ENCODE measurements at places on chromosomes 2 and 18. TPM values are rescaled to one million over a fixed set of nuclear protein-coding genes. Genes with fewer than 3 reads are reported as not detected.

DNA sequence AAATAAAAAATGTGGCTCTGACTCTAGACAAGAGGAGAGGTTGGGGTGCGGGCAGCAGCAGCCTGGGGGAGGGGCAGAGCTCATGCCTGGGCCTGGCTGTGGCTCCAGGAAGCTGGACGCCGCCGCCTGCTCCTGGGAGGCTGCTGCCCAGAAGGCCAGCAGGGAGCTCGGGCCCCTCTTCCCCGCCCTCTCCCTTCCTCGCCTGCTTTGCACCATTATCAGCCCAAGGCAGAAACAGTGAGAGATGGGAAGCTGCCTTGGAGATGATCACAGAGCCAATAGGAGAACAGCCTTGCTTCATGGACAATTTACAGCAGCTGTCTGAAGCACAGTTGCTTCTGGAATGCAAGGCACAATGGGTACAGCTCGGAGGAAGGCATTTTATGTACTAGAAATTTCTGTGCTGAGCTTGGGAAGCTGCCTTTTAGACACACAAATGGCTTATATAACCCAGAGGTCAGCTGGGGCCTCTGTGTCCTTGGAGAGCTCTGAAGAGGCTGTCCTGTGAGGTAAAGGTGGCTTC, 55.3 kb upstream of the AFF3 start:
- H3K4me1 ChIP-seq = peaks cover 15% of the 10 kb centered on the region
- no peak overlapping the region for H3K4me3 ChIP-seq
- H3K27ac ChIP-seq = peak overlapping the region; percentile 75
- H3K36me3 ChIP-seq = no peaks in the 10 kb centered on the region
- no peaks in the 10 kb centered on the region for H3K27me3 ChIP-seq

DNA sequence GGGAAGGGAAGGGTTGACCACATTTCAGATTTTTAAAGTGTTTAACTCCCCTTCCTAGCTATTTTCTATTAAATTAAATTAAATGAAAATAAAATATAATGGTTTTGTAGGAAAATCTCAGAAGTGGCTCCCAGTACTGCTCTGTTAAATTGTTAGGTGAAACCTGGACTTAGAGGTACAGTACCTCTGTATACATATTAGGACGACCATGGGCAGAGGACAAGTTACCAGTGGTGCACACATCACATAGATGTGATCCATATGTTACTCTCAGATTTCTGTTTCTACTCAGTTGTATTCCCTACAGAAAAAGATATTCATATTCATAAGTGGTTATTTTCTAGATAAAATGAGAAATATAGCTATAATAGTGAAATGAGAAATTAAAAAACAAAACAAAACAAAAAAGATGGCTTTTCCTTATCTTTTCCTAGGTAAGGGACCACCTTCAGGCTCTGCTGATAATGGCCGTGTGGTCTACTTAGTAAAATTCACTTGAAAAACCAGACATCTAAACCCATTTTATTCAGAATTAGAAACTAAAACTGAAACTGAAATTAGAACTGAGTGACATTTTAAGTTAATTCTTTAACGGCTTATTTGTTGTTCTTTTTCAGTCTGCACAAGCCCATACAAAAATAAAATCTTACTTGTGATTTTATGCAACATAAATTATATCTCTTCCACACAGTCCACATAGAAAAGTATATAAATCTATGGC, 832.5 kb upstream of the CHAC2 start:
- H3K36me3 ChIP-seq = no peaks in the 10 kb centered on the region
- H3K4me1 ChIP-seq = no peaks in the 10 kb centered on the region
- H3K27ac ChIP-seq = no peak overlapping the region
- no peaks in the 10 kb centered on the region for H3K27me3 ChIP-seq
- DNase-seq = no peak

- H3K4me3 ChIP-seq = peak within 1 kb of the TSS; percentile 53
- H3K36me3 ChIP-seq = no peaks in the 10 kb centered on the region
- H3K4me1 ChIP-seq = peaks cover 6% of the 10 kb centered on the region
- peak within 1 kb of the TSS; percentile 84 for H3K27ac ChIP-seq
Measured at GRCh38 chr2:98935777-98936352, at the start of gene CRACDL. Gene CRACDL (minus strand): TSS chr2:98936225. CDS start chr2:98846800, 89,425 bp downstream.

The VWC2L gene
- total RNA-seq = 0.87 TPM

- no peaks in the 10 kb centered on the region for H3K27me3 ChIP-seq
- DNase-seq = peak; percentile 56
- H3K4me3 ChIP-seq = no peak overlapping the region
- no peaks in the 10 kb centered on the region for H3K36me3 ChIP-seq
- peaks cover 16% of the 10 kb centered on the region for H3K4me1 ChIP-seq
Measured at GRCh38 chr2:179272406-179273192, 8.0 kb upstream of the SESTD1 start.

The SOX11 gene
- 0.06 TPM for total RNA-seq

The SFTPB gene
- not detected for total RNA-seq

The SCYGR2 gene
- total RNA-seq = not detected

DNA sequence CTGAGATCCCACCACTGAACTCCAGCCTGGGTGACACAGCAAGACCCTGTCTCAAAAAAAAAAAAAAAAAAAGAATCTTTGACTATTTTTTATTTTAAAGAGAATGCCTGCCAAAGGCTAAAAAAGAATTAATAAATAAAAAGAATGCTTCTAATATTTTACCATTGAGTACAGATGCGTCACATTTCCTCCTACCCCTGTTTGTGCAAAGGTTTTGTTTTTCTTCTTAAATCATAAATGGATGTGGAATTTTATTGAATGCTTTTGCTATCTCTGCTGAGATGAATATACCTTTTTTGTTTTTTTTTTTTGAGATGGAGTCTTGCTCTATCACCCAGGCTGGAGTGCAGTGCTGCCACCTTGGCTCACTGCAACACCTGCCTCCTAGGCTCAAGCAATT, 22.8 kb downstream of the CYBRD1 start:
- no peaks in the 10 kb centered on the region for H3K4me1 ChIP-seq
- H3K27me3 ChIP-seq = no peaks in the 10 kb centered on the region
- no peaks in the 10 kb centered on the region for H3K36me3 ChIP-seq
- DNase-seq = no peak
- no peak overlapping the region for H3K4me3 ChIP-seq
- H3K27ac ChIP-seq = no peak overlapping the region

DNA sequence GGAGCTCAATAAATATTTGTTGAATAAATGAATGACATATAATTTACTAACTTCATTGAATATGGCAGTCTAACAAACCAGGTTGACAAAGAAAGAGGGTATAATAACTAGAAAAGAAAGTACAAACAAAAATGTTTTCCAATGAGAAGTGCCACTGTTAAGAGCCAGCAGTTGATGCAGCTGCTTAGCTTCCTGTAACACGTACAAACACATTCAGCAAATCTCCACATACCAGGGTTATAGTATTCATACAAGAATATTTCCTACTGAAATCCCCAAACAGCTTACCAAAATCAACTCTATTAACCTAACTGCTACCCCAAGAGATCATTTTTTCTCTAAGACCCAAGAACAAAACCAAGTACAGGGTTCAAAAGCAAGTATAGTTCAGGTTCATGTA, 77.7 kb downstream of the THADA start:
- H3K4me3 ChIP-seq = no peak overlapping the region
- no peaks in the 10 kb centered on the region for H3K36me3 ChIP-seq
- peak overlapping the region; percentile 84 for H3K27ac ChIP-seq
- no peak for DNase-seq
- no peaks in the 10 kb centered on the region for H3K27me3 ChIP-seq
